ENCODE measurements at places on chromosomes 7 and 10.

GRCh38 chr7:66204822-66205740 lies at the start of gene TPST1:
TPST1 (plus strand) TSS chr7:66205334; CDS start chr7:66240426, 35,092 bp downstream.
- peaks cover 20% of the 10 kb centered on the region for H3K4me1 ChIP-seq
- no peaks in the 10 kb centered on the region for H3K36me3 ChIP-seq
- peak within 1 kb of the TSS; percentile 81 for H3K4me3 ChIP-seq
- peak; percentile 78 for DNase-seq
- no peaks in the 10 kb centered on the region for H3K27me3 ChIP-seq
- H3K27ac ChIP-seq: peak within 1 kb of the TSS; percentile 76

GRCh38 chr7:111561654-111561903 lies 713 bp downstream of the IMMP2L start:
- peak overlapping the region; percentile 73 for H3K27ac ChIP-seq
- H3K4me3 ChIP-seq: peak overlapping the region; percentile 58
- DNase-seq: no peak
- H3K27me3 ChIP-seq: no peaks in the 10 kb centered on the region

GRCh38 chr10:80462981-80463741 lies 9.1 kb downstream of the TSPAN14 start:
- H3K36me3 ChIP-seq: no peaks in the 10 kb centered on the region
- DNase-seq: no peak
- no peak overlapping the region for H3K4me3 ChIP-seq
- no peaks in the 10 kb centered on the region for H3K27me3 ChIP-seq
- peaks cover 99% of the 10 kb centered on the region for H3K4me1 ChIP-seq

DNA sequence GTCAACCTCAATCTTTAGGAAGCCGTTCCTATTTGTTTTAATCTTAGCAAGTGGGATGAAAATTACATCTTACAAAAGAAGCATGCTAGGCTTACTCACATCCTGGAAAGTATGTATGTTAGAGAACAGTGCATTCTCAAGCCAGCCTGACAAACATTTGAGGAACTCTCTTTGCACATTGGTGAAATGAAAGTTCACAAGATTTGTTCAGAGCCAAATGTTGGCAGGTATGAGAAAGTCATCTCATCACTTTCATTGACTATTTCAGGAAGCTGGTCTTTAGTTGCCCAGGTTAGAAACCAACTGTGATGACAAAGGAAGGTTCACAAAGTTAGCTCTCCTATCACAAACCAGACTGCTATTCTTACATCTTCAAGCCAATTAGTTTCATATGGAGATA lies 57.1 kb downstream of the ABCB1 start:
- no peak overlapping the region for H3K4me3 ChIP-seq
- no peak overlapping the region for H3K27ac ChIP-seq
- H3K4me1 ChIP-seq: peaks cover 3% of the 10 kb centered on the region
- H3K27me3 ChIP-seq: no peaks in the 10 kb centered on the region
- no peak for DNase-seq

DNA sequence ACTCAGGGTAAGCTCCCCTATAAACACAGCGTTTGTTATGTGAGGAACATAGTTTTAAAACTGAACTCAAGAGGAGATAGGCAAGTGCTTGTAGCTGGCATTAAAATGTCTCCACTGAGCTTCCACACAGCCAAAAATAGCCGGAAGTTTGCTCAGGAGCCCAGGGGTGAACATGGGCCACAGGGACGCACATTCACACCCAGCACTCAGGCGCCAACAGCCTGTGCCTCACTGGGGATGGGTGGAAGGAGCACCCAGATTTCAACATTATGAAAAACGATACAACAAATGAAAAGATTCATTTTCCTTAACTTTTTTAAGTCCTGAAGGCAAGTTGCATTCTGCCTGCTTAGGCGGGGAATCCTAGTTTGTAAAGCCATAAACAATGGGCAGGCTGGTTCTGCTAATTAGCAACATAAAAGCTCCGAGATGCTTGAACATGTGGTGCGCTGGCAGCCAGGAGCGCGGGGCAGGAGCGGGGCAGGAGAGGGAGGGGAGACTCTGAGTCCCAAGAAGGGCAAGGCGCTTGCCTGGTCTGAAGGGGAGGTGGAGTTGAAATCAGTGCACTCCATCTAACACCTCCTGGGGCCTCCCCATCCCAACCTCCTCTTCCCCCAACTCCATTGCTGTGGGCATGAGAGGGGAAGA lies 235.9 kb downstream of the COBL start:
- H3K27me3 ChIP-seq: no peaks in the 10 kb centered on the region
- no peak overlapping the region for H3K4me3 ChIP-seq
- H3K27ac ChIP-seq: no peak overlapping the region
- no peaks in the 10 kb centered on the region for H3K4me1 ChIP-seq

DNA sequence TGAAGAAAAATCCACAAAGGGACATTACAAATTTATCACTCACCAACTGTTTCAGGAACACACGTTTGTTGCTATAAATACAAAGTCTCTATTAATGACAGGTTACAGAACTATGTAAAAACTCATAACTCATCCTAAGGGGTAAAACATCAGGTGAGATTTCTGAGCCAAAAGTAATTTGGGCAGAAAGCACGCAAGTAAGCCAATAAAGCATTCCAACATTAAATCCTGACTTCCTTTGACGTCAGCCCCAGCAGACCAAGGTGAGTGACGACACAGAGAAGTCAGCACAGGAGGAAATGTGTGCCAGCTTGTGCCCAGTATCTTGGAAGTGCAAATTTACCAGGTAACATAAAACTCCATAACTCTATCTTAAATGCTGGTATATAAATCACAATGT lies 45.7 kb downstream of the IMMP2L start:
- H3K36me3 ChIP-seq: no peaks in the 10 kb centered on the region
- H3K27ac ChIP-seq: no peak overlapping the region
- H3K4me1 ChIP-seq: no peaks in the 10 kb centered on the region
- DNase-seq: no peak
- H3K27me3 ChIP-seq: no peaks in the 10 kb centered on the region

DNA sequence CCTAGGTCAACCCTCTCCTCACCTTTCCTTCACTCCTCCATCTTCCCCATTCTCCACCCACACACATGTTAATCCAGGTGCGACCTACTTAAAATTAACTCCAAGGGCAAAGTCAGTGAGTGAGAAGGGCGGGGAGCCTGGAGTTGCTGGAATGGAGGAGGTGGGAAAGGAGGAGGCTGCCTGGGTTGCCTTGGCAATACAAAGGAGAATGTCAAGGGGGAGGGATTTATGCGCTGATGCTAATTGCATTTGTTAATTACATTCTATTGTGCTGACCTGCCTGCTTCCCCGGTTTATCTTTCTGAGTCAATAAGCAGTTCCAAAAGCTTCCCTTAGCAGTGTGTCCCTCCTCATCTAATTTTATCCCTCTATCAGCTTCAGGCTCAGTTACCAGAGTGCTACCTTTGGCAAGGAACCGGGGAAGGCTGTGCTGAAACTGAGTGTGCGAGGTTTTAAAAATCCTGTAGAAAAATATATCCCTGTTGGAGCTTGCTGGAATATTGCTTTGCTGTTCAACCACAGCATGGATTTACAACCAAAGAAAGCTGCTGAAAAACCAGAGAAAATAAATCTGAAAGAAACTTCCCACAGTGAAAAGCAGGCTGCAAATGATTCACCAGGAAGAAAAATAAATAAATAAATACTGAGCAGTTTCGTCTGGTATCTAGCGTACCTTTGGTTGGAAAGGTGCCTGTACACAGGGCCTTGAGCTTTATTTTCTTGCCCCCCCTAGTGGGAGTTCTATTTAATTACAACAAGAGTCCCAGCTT lies 113.2 kb upstream of the DGKB start:
- H3K27ac ChIP-seq: peak overlapping the region; percentile 22
- peak overlapping the region; percentile 26 for H3K4me3 ChIP-seq
- H3K27me3 ChIP-seq: no peaks in the 10 kb centered on the region
- H3K36me3 ChIP-seq: no peaks in the 10 kb centered on the region
- DNase-seq: peak; percentile 87
- H3K4me1 ChIP-seq: peaks cover 21% of the 10 kb centered on the region

DNA sequence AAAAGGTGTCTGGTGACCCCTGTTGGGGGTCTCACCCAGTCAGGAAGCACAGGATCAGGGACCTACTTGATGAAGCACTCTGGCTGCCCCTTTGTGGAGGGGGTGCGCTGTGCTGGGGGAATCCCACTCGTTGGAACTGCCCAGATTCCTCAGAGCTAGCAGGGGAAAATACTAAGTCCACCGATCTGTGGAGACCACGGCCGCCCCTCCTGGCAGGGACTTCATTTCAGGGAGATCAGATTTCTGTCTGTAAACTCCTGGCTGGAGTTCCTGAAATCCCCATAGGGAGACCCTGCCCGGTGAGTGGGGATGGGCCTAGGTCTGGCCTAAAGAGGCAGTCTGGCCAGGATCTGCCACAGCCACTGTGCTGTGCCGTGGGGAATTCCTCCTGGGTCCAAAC lies 79.3 kb upstream of the ADCY1 start:
- H3K27me3 ChIP-seq: peaks cover 24% of the 10 kb centered on the region
- DNase-seq: no peak
- H3K4me3 ChIP-seq: no peak overlapping the region
- no peak overlapping the region for H3K27ac ChIP-seq
- no peaks in the 10 kb centered on the region for H3K36me3 ChIP-seq

DNA sequence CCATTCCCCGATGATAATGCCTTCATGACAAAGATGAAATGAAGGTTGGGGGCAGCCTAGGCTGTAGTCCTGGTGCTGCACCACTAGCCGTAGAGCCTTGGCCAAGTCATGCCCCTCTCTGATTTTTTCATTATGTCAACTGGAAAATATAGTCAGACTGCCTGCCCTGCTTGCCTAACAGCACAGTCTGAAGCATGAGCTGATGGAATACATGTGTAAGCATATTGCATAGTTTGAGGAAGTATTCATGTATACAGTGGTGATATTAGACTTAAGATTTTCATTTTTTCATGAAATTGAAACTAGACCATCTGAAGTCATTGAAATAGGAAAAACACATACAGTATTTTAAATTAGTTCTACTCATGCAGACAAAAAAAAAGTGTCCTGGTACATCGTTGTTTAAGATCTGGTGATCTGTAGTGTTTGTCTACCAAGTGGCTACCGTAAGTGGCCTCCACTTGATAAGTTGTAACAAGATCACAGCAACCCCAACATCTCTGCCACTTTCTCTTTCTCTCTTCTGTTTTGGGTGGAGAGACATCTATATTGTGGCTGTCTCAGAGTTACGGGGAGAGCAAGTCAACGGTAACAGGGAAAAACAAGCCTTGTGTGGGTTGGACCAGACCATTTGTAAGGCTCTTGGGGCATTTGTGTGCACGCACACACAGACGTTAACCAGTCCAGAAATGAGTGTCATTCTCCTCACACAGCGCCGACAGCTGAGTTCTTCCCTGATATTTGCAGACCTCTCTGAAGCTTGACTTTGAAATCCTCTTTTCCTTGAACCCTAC lies 716.6 kb upstream of the GALNT17 start:
- H3K27me3 ChIP-seq: no peaks in the 10 kb centered on the region
- H3K36me3 ChIP-seq: no peaks in the 10 kb centered on the region
- H3K4me1 ChIP-seq: no peaks in the 10 kb centered on the region

All from HCT116 (cell line).